ENCODE measurements at places on chromosomes 1 and 21. TPM values are rescaled to one million over a fixed set of nuclear protein-coding genes. Genes with fewer than 3 reads are reported as not detected.

- DNase-seq: no peak
These were observed 3.5 kb downstream of the KLHDC7A start for GRCh38 chr1:18484276-18484675.

GRCh38 chr1:192615055-192615454 lies 20.9 kb upstream of the RGS13 start:
- no peak for DNase-seq

Gene DUSP12
- total RNA-seq: 7.5 TPM

- DNase-seq: no peak
These were observed 586 bp downstream of the COL24A1 start for GRCh38 chr1:86155807-86156565.

DNA sequence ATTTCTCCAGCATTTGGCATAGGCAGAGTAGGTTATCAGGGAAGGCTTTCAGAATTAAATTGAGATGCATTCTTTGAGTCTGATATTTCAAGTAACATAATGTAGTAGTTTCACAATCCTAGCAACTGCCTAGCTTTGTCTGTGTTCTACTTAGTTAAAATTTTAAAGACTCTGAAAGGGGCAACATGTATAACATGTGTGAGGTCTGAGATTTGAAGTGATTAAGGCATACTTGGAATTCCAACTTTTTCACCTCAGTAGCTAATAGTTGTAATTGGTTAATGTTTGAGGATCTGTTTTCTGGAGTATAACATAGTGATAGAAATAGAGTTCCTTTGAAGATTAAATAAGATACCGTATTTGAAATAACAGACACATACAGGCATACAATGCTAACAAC lies 335.2 kb upstream of the BEND5 start:
- DNase-seq: no peak

DNA sequence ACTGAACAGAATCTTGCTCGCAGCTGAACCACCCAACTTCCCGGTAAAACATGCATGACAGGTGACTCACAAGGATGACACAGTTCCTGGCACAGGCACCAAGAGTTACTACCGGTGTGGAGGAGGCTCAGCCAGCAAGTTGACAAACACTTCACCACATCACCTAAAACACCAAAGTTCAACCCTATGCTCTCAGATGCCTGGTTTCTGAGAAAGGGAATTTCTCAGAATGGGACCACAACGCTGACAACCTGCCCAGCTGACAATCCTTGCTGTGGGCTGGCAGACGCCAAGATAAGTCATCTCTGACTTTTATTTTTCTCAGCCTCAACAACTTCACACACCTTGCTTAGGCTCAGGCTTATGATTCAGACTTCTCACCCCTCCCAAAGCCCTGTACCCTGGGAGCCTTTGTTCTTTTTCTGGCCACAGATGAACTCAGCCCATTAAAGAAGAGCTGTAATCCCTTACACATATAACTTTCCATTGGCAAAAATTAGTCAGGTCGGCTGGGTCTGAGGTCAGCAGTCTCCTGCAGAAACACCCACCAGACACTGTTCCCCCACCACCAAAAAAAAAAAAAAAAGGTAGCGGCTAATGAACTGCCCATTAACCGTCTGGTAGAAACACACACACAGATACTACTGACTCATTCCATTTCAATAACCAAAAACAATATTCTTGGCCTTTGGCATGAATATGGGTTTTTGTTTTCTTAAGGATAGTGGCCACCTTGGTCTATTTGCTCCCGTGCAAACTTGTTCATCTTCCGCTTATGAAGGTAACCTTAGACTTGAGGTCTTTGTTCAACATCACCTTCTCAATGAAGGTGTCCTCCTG lies 10.8 kb upstream of the TIAM1 start:
- peak; percentile 90 for DNase-seq

Gene CELA2A
- not detected for total RNA-seq

- no peak for DNase-seq
These were observed 48.7 kb upstream of the NFASC start for GRCh38 chr1:204821924-204822323.

GRCh38 chr1:74790453-74790852 lies 57.5 kb downstream of the TYW3 start:
- DNase-seq: no peak

GRCh38 chr1:116546354-116546977 lies 24.4 kb downstream of the CD58 start:
- DNase-seq: no peak

- no peak for DNase-seq
These were observed 16.4 kb upstream of the TARBP1 start for GRCh38 chr1:234495231-234495990.

GRCh38 chr1:160623227-160623633 lies 23.6 kb downstream of the SLAMF1 start:
- DNase-seq: no peak

- DNase-seq: no peak
These were observed 52.5 kb upstream of the TINAGL1 start for GRCh38 chr1:31523769-31524168.

- DNase-seq: no peak
These were observed 113.2 kb upstream of the GALNT2 start for GRCh38 chr1:229953736-229954326.

DNA sequence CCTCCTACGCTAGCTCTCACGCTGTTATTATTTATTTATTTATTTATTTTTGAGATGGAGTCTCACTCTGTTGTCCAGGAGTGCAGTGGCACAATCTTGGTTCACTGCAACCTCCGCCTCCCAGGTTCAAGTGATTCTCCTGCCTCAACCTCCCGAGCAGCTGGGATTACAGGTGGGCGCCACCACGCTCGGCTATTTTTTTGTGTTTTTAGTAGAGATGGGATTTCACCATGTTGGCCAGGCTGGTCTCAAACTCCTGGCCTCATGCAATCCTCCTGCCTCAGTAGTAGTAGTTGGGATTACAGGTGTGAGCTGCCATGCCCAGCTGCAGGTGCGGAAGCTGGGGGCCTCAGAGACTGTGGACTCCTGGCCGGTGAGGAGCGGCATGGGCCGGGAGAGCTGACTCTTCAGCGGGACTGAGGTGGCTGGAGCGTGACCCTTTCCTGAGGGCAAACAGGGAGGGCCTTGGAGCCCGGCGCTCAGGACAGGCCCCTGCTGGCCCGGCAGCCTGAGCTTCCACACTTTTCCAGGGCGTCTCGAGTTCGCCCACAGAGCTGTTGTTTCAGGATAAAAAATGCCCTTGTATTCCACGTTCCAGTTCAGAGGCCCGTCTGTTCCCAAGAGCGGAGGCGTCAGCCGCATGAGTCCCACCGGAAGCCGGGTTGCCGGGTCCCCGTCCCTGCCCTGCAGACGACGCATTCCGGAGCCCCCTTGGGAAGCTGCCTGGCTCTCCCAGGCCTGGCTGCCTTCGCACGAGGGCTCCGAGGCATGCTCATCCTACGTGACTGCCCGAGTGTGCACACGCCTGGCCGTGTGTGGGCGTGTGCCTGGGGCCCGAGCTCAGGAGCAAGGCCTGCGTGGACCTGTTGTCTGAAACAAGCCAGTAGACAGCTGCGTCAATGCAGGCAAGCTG lies 126.2 kb downstream of the SIK1 start:
- no peak for DNase-seq

DNA sequence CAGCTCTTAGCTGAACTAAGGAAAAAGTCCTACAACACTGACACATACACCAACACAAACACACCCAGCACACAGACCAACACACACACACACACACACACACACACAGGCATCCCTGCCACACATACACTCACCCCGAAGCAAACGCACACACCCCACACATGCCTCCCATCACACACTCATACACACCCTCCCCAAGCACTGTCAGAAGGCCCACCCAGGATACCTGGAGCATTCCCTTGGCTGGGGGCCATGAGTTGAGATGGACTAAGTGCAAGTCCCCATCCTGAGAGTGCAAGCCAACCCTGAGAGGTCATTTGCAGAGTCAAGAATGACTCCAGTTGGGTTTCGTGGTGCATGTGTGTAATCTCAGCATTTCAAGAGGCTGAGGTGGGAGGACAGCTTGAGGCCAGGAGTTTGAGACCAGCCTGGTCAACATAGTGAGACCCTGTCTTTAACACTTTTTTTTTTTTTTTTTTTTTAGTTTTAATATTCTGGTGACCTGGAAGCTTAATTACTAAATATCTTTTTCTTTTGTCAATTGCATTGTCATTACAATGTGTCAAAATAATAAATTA lies 117.3 kb downstream of the RHOU start:
- no peak for DNase-seq

DNA sequence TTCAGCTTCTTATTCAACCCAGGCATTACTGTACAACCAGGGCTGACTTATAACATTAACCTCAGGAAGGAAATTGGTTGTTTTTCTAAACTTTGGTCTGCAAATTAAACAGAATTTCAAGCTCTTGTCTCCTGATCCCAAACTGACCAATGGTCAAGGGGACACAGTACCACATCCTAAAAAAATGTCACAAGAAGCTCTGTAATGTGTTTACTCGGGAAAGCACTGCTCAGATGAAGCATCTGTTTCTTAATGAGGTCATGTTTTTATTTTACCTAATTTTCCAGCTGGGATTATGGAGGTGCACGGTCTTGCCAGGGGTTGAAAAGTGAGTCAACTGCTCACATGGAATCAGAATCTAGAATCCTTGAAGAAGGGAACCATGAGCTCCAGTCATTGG lies 18.7 kb downstream of the ADAMTS5 start:
- DNase-seq: no peak

- no peak for DNase-seq
These were observed 32.7 kb upstream of the TMEM125 start for GRCh38 chr1:43237121-43237520.

DNA sequence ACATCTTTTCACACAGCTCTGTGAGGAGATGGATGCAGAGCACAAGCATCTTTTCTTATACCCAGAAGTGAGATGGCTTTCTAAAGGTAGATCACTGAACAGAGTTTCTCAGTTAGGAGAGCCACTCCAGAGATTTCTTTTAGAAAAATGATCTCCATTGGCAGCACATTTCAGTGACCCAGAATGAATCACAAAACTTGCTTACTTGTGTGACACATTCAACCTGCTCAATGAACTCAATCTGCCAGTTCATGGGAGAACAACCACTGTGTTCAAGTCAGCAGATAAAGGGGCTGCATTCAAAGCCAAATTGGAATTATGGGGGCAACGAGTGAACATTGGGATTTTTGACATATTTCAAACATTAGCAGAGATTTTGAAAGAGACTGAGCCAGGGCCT lies 78.3 kb downstream of the UCHL5 start:
- no peak for DNase-seq

GRCh38 chr1:211885747-211886522 lies 55.4 kb upstream of the LPGAT1 start:
- DNase-seq: no peak

DNA sequence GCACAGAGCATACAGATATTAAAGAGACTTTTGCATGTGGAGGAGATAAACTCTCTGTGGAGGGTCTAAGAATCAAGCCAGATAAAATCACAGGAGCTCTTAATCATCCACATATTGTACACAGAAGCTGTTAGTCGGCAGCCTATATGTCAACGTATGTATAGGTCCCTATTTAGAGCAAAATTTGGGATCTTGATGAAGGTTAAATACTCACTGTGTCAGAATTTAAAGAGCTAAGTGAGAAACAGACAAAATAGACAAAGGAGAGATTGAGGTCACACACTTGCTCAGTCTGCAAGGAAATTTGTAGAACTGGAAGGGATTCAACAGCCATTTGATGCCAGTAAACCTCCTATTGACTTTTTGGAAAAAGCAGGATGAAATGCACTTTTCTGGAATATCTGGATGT lies 4.1 kb upstream of the IRF2BP2 start:
- DNase-seq: no peak

GRCh38 chr1:185653615-185654014 lies 80.6 kb upstream of the HMCN1 start:
- DNase-seq: no peak

- DNase-seq: peak; percentile 73
These were observed 7.3 kb upstream of the CTRC start for GRCh38 chr1:15430787-15431570.

- no peak for DNase-seq
These were observed 140.3 kb downstream of the ZC3H11B start for GRCh38 chr1:219472596-219472995.

- no peak for DNase-seq
These were observed 12.6 kb downstream of the PIGP start for GRCh38 chr21:37060296-37060695.

Gene SELE
- not detected for total RNA-seq

DNA sequence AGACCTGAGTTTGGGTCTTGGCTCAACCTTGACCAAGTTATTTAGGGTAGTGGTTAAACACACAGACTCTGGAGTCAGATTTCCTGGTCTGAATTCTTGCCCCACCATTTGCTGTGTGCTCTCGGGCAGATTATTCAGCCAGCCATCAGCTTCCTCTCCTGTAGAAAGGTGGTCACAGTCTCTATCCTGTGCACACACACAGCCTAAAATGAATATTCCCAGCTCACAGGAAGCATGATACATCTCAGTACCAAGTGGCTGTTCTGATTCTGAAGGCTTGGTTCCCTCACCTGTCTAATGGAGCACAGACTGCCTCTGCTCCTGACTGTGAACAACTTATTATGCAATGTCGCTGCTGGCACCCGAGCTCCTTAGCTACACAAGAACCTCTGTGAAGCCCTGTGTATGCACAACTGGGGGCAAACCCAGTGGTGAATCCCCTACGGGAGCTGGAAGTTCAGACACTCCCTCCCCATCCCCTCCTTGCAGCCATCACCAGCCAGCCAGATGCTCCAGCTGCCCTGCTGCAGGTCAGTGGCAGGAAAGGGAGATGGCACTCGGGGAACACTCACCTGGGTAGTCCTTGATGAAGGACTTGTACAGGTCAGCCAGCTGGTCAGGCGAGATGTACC lies 13.7 kb downstream of the ENO1 start:
- DNase-seq: no peak

GRCh38 chr1:213320191-213320870 lies 269.3 kb downstream of the RPS6KC1 start:
- DNase-seq: no peak

- DNase-seq: no peak
These were observed 160.6 kb upstream of the CD34 start for GRCh38 chr1:208071435-208072031.

DNA sequence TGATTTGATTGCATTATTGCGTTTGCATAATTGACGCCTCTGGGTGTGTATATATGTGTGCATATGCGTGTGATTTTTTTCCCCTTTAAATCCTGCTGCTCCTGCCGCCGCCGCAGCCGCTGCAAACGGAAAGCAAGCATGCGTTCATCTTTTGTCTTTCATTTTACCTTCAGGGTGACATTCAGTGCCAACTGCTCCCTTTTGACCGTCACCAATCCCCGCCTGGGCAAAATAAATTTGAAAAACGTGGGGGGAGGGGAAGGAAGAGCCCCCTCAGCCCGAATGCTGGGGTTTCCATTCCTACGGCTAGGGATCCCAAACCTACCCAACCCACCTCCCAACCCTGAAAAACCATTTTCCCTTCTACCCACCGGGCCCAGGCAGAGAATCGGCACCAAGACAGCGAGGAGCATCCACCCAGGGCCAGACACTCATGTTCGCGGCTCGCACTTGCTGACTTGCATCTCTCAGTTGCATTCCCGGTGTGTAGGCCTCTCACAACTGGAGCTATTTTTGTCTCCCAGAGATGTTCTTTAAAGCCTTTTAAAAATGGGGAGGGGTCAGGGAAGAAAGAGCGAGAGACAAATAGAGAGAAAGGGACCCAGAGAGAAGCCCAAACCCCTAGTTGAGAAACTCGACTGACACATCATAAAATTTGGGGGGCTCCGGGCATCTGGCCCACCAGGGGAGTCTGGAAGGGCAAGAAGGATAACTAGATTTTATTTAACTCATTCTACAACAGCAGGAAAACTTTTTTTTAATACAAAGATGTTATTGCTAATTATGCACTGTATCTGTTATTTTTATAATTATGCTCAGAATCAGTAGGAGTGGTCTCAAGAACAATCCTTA lies 367.1 kb upstream of the ESRRG start:
- DNase-seq: no peak

Gene MPL
- not detected for total RNA-seq

Data from activated naive CD4-positive, alpha-beta T cell treated with anti-CD3 and anti-CD28 coated beads, Interleukin-2, amount 50 U/mL, for 72 hours (primary cell).